ENCODE measurements at places on chromosomes 5 and 9.

- DNase-seq, result no peak
Measured at GRCh38 chr5:150339841-150340240, 17.7 kb upstream of the TCOF1 start.

- no peak for DNase-seq
Measured at GRCh38 chr9:115170358-115171073, 52.6 kb upstream of the TNC start.

- no peak for DNase-seq
Measured at GRCh38 chr9:109504689-109505088, 6.6 kb upstream of the PTPN3 start.

- DNase-seq, result no peak
Measured at GRCh38 chr9:88996046-88996920, 5.0 kb downstream of the S1PR3 start.

- DNase-seq, result no peak
Measured at GRCh38 chr5:170408226-170408625, 19.1 kb upstream of the KCNMB1 start.

- DNase-seq, result no peak
Measured at GRCh38 chr5:5632678-5633077, 210.2 kb downstream of the ICE1 start.

DNA sequence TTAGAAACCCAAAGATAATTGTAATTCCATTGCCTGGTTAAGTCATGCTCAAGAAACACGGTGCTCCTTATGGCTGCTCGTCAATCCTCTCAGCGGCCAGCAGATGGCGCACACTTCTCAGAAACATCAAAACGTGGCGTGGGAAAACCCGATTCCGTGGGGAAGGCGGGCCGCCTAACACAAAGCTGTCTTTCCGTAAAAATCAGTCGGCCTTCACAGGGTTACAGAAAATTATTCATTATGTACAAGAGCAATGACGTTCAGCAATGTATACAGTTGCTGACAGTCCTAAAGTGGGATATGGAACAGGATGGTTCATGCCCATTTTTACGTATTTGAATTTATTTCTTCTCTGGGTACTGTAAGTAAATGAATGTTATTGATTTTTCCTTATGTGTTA lies 83.5 kb downstream of the PDE4D start:
- DNase-seq, result peak; percentile 38

- DNase-seq, result no peak
Measured at GRCh38 chr9:79060766-79061165, 511.0 kb upstream of the TLE4 start.

DNA sequence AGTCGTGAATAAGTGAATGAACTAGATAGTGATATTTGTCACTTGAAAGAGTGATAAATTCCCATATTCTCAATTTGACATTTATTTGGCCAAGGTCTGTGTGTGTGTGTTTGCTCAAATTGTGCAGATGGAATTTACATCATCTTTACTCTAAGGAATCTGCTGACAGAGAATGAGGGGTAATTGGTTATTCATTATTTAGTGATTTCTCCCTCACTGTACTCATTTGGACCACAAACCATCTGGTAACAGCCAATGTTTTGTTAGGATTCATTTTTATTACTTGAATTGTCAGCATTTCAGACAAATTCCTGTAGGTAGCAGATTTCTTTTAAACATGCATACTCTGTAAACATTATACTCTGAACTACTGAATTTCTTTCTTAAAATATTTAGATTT lies 15.6 kb downstream of the VCAN start:
- DNase-seq, result no peak

DNA sequence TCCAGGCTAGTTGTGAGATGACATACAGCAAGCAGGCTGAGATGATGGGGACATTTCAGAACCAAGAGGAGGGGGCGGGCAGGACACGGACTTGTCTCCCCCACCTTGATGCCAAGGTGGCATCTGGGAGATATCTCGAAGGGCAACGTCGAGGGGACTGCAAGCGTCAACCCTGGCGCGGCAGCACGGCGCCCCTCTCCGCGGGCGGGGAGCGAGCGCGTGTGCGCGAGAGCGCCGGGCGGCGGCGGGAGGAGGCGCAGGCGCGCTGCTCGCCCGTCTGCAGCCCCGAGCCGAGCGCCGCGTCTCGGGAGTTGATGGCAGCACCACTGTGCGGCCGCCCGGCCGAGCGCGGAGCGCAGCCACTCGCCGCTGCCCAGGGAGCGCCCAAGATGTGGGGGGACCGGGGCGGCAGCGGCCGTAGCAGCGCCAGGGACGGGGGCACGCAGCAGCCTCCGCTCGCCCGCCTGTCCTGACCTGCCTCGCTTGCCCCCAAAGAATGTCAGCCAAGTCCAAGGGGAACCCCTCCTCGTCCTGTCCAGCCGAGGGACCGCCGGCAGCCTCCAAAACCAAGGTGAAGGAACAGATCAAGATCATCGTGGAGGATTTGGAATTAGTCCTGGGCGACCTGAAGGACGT lies at the start of gene PRR16:
Gene PRR16, plus strand, starts transcription at position 310 of the 636 bp plus-strand sequence.
- no peak for DNase-seq

DNA sequence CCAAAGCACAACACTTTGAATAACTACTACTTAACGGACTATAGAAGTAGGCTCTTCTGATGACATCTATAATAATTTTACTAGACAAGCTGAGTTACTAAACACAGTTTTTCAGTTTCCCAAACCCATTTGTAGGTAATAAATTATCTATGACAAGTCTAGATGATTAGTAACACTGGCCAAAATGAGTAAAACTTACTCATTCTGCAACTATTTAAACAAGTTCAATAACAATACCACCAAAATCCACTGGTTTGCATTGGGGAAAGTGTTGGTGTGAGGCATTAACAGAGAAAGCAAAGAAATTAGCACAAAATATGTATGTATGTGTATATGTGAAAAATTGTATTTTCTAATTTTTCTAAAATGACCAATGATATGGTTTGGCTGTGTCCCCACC lies 119.3 kb downstream of the NR2F1-AS1 start:
- no peak for DNase-seq

- no peak for DNase-seq
Measured at GRCh38 chr5:110265162-110265561, 461.3 kb downstream of the TMEM232 start.

DNA sequence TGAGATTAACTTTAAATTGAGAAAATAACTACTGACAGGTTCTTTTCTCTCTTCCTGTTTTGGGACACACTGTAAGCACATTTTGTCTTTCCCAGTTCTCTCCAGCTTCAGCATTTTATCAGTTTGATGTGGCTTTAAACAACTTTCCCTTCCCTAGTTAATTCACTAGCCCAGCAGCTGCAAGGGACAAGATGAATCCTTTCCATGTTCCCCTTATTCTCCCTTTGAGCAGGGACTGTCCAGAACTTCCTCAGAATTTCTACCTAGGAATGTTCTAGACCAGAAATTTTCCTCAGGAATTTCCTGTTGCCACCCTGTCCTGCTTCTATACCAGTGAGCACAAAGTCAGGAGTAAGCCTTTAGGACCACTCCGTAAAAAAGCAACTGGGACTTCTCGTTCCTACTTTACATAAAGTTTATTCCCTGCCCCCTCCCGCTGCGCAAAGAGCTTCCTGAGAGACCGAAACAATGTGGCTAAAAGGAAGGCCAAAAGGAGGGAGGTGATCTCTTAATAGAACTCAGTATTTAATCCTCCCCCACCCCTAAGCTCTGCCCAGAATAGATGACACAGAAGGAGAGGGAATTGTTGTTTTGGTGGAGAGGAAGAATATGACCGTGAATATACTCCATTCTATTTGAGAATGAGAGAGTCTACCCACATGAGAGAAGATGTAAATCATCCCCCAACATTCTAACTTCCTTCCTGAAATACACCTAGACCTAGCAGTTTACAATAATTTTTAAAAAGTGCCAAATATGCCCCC lies 61.9 kb downstream of the GLIS3 start:
- no peak for DNase-seq

- no peak for DNase-seq
Measured at GRCh38 chr9:16213781-16214515, 656.5 kb downstream of the BNC2 start.

DNA sequence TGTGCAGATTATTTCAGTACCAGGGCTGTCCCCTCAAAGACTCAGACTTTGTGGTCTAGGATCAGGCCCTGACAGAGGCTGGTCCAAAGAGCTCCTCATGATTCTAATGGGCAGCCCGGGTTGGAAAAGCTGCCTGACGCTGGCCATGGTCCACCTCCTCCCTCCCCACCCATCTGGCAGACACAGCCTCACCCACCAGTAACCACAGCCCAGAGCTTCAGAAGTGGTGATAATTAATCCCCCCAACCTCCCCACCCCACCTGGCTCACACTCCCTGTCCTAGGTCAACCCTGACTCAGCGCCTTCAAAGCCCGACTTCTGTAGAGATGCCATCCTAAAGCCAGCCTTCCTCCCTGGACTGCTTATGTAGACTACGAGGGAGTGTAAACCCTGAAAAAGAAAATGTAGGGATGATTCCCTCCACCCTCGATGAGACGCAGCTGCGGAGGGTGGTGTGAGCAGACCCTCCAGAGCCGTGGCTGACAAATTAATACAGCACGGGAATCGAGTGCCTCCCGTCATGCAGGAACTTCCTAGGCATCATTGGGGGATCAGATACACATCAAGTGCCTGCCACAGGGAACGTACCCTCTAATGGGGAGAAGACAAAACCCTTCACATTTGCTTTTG lies 7.0 kb downstream of the UBE2QL1 start:
- no peak for DNase-seq

GRCh38 chr5:134174841-134175839 lies 1.6 kb downstream of the SKP1 start:
- DNase-seq, result no peak

- DNase-seq, result no peak
Measured at GRCh38 chr5:83255268-83255667, 177.9 kb downstream of the XRCC4 start.

GRCh38 chr5:147174671-147175265 lies 60.1 kb upstream of the STK32A start:
- no peak for DNase-seq

GRCh38 chr5:103602438-103602837 lies 39.8 kb upstream of the NUDT12 start:
- DNase-seq, result no peak

DNA sequence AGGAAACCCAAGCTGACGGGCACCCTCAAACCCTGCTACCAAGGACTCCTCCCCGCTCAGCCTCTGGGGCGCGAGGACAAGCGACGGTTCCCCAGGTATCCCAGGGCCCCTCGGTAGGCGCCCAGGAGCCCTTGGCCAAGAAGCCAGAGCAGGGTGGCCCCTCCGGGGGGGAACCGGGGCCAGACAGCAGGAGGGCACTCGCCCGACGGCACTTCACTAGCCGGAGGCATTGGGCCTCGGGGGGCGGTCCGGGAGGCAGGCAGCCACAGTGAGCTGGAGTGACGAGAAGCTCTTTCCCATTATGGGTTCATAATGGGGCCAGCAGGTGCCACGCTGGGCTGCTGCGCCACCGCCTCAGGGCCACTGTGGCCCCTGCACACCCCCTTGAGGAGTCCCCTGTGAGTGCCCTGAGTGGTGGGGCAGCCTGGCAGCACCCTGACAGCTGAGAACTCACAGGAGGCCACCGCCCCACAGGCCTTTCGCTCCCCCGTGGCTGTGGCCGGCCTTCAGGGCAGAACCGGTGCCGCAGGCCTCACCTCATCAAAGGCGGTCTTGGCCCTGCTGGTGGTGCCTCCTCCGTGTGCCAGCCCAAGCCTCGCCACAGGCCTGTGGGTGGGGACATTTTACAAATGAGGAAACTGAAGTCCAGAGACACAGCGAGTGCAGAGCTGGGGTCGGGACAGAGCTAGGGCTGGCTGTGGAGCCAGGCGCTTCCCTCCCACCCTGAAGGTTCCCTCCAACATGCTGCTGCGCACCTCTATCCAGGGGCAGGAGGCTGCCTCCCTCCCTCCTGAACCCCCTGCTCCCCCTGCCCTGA lies 68.7 kb downstream of the PSMB7 start:
- no peak for DNase-seq

DNA sequence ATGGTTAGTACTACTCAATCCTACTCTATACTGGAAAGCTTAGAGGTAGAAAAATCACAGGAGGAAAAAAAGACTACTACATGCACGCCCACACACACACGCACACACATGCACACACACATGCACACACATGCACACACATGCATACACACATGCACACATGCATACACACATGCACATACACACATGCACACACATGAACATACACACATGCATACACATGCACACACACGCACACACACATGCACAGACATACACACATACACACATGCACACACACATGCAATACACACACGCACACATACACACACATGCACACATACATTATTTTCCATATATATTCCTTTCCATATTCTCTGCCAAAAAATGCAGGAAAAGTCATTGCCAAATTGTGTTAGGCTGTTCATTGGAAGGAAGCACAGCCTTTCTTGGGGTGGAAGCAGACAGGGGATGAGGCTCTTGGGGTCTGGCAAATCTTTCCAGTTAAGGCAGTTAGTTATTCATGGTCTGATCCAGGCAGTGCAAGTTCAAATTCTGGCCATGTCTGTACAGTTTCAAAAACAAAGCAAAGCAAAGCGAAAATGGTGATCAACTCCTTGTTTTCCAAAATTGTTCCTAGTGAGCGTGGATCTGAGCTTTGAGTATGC lies 187.9 kb upstream of the EGFLAM start:
- DNase-seq, result no peak

DNA sequence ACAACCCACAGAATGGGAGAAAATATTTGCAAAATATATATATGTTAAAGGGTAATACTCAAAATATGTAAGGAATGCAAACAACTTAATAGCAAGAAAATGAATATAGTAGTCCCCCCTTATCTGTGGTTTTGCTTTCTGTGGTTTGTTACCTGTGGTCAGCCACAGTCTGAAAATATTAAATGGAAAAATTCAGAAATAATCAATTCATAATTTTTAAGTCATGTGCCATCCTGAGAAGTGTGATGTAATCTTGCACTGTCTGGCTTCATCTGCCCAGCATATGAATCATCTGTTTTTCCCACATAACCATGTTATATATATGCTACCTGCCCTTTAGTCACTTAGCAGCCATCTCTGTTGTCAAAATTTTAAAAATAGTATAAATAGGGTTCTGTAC lies 11.7 kb downstream of the CER1 start:
- DNase-seq, result no peak

GRCh38 chr9:91391818-91392217 lies 30.1 kb upstream of the AUH start:
- no peak for DNase-seq

- DNase-seq, result no peak
Measured at GRCh38 chr5:179110528-179110927, 50.4 kb downstream of the ZNF354C start.
